ENCODE measurements at places on chromosomes 3 and 15. TPM values are rescaled to one million over a fixed set of nuclear protein-coding genes. Genes with fewer than 3 reads are reported as not detected.
A peak's percentile ranks its signal among the peaks of the same experiment; 100 is the strongest.

Gene MRPS22
- total RNA-seq: 163 TPM

Gene EOMES
- total RNA-seq: 0.06 TPM

Gene ASB14
- not detected for total RNA-seq

Gene SLC27A2
- total RNA-seq: 1.3 TPM

- DNase-seq: no peak
These were observed 148.9 kb downstream of the PLCL2 start for GRCh38 chr3:17033516-17034168.

GRCh38 chr15:82995938-82996337, 9.9 kb downstream of the RAMAC start:
- no peak for DNase-seq

- peak; percentile 77 for DNase-seq
These were observed 589.8 kb upstream of the DPPA4 start for GRCh38 chr3:109927161-109927560.
